ENCODE measurements at places on chromosomes 2 and 18.
A peak's percentile ranks its signal among the peaks of the same experiment; 100 is the strongest.

DNA sequence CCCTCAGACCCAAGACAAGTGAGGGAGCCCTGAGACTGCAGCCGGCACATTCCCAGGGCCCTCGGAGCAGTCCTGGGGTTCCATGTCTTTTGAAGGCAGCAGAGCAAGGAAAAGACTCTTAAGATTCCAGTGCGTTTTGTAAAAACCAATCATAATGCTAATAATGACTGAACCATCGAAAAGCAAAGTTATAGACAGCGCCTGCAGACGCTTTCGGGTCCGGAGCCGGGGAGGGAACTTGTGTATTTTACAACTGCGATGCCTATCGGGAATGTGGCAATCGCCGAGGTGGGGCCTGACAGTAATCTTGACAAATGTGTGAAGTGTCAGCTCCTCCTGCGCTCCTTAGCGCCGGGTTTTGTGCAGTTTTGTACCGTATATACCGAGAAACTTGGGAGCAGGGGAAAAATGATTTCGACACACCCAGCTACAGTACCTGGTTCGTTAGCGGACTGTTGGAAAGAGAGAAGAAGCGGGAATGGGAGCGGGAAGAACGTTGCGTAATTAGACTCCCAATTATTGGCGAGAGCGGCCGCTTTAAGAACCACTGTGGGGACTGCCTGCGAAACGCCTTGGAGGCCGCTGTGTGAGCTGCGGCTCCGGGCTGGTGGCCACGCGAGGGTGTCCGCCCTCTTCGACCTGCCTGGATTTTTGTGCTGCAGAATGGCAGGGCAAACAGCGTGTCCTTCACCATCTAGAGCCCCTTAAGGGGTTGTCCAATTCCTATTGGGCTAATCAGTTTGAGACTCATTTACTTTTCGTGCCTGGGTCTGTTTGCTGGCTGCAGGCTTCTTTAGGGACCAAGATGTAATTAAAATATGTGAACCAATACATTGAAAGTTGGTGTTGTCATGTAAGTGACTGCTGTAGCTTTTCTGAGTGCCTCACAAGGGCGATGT, 2.4 kb downstream of the EPAS1 start:
- DNase-seq: no peak

- no peak for DNase-seq
Measured at GRCh38 chr2:145292166-145292565, 772.2 kb upstream of the ZEB2 start.

DNA sequence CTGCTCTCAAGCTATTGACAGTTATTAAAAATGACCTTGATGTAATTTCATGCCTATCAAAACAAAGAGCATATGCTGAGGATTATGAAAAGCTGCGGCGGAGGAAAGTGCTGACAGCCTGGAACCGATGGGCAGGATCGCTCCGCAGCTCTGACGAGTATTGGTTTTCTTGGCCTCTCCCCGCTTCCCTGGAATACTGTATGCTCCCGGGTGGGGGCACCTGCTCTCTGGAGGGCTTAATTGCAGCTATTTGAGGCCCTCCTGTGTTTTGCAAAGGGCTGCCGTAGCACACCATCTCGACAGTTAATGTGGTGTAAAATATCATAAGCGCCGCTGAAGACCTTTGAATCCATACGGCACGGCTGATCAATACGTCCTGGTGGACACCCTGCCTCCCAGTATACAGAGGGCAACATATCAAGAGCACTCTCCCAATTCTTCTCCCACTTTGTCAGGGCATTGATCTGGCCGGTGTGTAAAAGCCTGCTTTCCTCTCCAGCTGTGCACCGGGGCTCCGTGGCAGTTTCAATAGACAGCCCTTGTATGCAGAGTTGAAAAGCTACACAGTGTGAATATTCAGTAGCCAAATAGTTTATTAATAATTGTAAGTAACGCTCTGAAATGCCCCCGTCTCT, 662.4 kb downstream of the GALR1 start:
- no peak for DNase-seq

DNA sequence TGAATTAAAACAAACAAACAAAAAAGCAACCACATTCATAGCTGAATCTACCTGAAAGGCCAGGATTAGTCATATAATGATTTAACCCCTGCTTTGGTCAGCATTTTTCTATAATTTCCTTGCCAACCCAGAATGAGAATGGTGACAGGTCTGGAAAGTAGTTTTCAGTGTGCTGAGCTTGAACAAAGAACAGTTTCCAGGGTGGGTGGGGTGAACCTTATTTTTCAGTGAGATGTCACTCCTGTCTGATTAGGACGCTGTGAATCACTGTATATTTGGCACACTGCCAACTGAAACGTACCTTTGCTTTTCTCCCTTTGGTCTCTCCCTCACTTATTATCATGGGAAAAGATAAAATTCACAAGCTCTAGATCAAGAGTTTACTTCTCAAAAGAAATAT, 35.0 kb upstream of the DSC1 start:
- peak; percentile 3 for DNase-seq

- DNase-seq: no peak
Measured at GRCh38 chr18:2797951-2798350, 48.9 kb upstream of the EMILIN2 start.

- DNase-seq: no peak
Measured at GRCh38 chr18:23523429-23524212, 20.3 kb downstream of the RMC1 start.

DNA sequence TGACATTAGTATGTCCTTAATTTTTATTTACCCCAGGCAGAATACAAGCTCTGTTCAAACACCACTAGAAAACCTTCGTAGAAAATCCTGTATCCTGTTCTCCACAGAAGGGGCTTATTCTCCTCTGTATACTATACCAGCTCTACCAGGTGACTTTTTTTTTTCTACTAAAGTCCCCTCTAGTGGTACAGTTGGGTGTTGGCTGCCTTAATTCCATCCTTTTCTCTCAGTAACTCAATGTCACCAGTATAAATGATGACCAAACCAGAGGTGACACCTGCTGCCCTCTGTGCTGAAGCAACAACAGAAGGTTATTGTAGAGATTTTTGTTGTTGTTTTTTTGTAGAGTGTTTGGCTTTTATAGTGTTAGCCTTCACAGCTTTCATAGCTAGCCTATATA, 1322.0 kb downstream of the LRP1B start:
- no peak for DNase-seq

DNA sequence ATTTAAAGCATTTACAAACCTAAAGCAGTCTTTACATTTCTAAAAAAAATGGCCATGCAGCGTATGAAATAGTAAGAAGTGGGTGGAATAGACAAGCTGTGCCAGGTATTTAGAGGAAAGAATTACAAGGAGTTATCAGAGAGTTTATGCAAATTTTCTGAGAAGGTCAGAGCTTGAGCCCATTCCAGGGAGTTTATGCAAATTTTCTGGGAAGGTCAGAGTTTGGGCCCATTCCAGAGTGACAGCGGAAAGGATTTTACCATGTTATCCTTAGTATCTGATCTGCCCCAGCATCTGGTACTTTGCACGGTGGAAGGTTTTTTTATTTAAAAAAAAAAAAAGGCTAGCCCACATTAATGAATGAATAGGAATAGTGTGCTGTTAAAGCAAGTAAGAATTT, 1.4 kb upstream of the DOK6 start:
- DNase-seq: no peak

GRCh38 chr18:37493352-37493935, 72.2 kb downstream of the CELF4 start:
- DNase-seq: no peak

DNA sequence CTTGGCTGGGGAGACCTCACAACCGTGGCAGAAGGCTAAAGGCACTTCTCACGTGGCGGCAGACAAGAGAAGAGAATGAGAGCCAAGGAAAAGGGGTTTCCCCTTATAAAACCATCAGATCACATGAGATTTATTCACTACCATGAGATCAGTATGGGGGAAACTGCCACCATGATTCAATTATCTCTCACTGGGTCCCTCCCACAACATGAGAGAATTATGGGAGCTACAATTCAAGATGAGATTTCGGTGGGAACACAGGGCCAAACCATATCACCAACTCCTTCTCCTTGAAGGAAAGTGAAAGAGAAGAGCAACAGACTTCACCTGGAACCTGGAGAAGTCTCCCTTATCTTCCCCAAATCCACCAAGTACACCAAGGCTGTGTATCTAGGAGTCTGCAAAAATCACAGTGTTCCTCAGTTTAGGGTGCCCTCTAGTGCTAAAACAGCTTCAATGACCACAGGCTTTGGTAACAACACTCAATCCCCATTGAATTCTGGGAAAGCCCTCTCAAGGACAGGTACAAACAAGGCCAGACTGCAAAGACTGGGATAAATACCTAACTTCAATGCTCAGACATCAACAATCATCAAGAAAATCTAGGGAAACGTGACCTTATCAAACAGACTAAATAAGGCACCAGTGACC, 148.8 kb upstream of the SRD5A2 start:
- peak; percentile 27 for DNase-seq

- no peak for DNase-seq
Measured at GRCh38 chr2:162385536-162385935, 41.6 kb downstream of the GCA start.

DNA sequence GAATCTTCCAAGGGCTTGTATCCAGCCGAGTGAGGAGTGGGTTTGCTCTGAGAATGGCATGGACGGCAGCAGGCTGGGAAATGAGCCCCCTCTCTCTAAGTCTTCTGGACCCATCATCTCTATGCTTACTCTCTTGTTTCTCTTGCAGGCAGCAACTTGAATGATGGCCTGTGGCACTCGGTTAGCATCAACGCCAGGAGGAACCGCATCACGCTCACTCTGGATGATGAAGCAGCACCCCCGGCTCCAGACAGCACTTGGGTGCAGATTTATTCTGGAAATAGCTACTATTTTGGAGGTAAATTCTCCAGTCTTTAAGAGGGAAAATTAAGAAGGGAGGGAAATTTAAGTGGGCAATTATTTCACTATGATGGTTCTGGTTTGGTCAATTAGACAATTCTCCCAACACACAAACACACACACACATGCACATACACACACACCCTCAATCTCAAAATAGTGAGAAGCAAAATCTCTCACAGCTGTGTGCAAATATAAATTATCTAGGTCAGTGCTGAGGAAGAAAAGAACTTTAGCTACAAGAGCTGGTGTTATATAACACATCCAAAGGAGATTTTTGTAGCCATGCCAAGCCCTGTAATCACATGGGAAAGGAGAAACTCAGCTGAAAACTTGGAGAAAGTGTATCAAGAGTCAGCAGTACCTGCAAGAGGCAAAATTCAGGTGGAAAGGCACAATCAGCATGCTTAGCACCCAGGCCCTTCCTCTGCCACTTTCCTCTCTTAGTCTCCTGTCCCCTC, 499.2 kb downstream of the CNTNAP5 start:
- no peak for DNase-seq

DNA sequence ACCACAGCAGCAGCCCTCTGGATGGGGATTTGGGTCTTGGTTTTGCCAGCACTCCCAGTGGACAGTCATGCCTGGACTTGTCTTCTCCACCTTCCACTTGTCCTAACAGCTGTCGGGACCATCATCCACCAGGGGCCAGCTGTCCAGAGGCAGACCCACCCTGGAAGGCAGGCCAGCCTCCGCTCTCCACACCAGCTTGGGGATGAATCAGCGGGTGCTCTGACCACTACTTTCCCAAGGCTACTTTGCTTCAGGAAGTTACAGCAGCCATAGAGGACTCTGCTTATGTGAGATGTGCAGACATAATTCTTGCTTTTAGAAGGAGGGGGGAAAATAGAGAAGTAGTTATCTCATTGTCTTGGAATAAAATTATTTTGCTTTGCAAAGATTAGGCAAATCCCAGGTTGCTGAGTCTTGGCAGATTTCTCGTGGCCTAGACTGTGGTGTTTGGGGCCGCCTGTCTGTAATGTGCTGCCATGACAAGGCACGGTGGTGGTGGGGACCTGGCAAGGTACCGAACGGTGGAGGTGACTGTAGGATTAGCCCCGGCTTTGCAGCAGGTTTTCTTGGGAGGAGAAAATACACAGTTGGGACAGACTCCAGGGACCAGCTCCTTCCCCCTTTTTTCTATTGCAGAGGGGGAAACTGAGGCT, 148.7 kb downstream of the AGAP1 start:
- DNase-seq: no peak

- DNase-seq: no peak
Measured at GRCh38 chr2:84532291-84532690, 16.0 kb downstream of the DNAH6 start.

DNA sequence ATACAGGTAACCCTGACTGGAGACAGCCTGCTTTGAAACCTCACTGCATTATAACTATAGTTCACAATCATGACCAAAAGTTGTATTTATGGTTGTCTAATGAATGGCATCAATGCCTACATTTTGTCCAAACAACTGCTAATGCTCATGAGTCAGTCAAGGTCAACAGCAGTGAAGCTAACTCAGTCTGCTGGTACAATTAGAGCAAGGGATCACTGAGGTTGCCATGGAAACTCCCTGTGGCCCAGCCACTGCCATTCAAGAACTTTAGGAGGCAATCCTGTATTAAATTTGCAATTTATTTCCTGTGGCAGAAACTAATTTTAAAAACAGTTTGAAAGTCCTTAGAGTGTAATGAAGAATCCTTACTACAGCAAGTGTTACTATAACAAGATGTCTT, 185.1 kb upstream of the SMAD7 start:
- peak; percentile 41 for DNase-seq

DNA sequence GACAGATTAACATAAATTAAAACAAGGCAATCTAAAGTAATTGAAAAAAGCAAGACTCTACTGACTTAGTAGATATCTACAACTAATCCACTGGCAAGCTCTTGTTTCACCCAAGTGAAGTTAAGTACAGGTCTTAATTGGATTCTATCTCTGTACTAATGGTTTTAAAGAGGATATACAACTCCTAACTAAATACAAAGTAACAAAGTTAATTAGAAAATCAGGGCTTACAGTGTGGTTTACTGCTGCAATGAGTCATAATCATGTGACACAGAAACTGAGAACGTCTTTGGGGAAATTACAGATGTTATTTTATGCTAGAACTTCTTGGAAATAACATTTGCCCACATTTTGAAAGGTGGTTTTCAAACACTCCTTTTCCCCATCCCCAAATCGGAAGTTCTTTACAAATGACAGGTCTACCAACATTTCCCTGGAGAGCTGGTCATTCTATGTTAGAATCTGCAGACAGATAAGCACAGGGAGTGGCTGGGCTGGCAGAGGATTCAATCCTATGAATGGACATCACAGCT, 245.3 kb downstream of the STK39 start:
- peak; percentile 50 for DNase-seq
